ENCODE measurements at places on chromosomes 13 and 19. TPM values are rescaled to one million over a fixed set of nuclear protein-coding genes. Genes with fewer than 3 reads are reported as not detected.

The TSSK6 gene
- 5.8 TPM for total RNA-seq

The TUBB4A gene
- total RNA-seq: not detected

The ZNF547 gene
- total RNA-seq: 4.6 TPM

The SPRY2 gene
- total RNA-seq: 13.0 TPM

The ZNF773 gene
- 39.8 TPM for total RNA-seq

GRCh38 chr13:19940106-19940505, 18.4 kb upstream of the ZMYM2 start:
- no peak for DNase-seq

The SIGLEC14 gene
- total RNA-seq: not detected

- DNase-seq: peak; percentile 12
Measured at GRCh38 chr13:40813667-40814454, 24.4 kb downstream of the SLC25A15 start.

DNA sequence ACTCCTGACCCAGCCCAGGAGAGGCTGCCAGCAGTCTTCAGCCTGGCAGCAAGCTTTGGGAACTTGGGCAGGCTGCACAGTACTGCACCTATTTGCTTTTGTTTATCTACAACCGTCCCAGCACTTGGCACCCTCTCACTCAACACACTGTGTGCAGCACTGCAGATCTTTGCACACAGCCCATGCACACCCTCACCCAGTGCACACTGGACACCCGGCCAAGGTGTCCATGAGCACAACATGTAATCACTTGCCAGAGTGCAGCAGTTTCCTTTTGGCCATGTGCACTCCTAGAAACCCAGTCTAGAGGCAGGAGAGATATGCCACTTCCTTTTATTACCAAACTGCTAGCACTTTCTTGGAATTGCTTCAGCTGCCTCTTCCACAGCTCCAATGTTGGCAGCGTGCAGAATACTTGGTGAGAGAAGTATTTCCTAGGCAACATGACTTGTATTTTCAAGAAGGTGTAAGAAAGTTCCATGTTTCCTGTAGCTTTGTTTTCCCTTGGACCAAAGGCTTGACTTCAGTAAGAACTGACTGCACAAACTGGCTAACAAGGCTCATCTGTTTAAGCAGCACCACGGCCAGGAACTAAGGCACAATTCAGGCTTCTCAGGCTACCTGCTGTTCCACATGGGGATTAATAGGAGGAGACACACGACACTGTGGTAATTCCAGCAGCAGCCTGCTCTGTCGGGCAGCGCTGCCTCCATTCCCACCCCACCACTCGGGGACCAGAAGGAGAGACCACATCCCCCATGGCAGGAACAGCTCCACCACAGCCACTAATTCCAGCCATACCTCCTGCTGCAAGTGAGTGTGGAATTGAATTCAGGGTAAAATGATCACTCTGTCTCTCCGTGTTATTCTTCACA, 15.3 kb downstream of the ATP7B start:
- DNase-seq: peak; percentile 35

GRCh38 chr13:49584771-49585182, 581 bp downstream of the RCBTB1 start:
- no peak for DNase-seq

- DNase-seq: no peak
Measured at GRCh38 chr19:45202637-45203036, 24.1 kb downstream of the BLOC1S3 start.

DNA sequence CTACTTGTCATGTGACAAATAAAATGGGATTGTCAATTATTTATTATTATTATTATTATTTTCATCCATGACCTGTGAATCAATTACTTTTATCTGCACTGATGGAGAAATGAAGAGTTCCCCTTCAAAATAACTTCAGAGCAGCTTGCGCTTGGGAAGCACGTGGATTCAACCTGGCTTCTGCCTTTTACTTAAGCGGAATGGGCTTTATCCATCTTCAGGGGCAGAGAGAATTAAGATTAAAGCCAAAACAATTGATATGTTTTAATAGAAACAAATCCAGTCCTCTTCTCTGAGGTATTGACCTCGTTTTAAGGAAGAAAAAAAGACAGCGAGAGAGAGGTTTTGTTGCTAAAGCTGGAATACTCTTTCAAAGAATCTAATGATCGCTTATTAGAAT, 876 bp downstream of the SACS start:
- peak; percentile 18 for DNase-seq

- DNase-seq: no peak
Measured at GRCh38 chr13:42533336-42533591, 40.7 kb upstream of the TNFSF11 start.

- DNase-seq: no peak
Measured at GRCh38 chr19:39303373-39304184, 7.4 kb downstream of the IFNL1 start.

The CDC34 gene
- total RNA-seq: 65.0 TPM

DNA sequence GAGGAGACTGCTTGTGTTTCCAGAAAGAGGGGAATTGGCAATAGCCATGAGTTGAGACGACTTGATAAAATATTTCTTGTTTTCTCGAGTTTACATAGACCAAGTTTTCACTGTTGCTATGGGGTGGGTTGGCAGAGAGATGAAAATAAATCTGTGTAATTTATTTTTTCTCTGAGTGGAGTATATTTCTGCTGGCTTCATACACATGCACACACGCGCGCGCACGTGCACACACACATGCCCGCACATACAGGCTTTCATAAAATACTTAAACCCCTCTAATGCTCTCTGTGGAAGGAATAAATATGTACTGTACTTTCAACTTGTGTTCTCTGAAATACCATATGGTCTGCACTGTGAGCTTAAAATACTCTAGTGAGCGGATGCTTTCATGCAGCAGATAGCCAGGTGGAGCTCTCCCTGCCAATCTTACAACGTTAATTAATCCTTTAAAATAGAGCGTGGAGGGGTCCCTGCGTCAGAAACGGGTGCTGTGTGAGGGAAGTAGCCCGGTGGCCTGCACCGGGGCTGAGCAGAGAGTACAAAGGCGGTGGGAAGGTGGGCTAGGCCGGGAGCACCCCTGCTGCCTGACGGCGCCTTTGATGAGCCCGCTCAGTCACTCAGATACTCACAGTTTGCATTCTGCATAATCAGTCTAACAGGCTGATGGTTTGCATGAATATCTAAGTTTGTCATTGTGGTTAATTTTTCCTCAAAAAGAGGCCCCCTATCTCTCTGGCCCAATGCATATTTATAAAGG, 44.1 kb downstream of the CCNE1 start:
- DNase-seq: no peak

The IFNL1 gene
- not detected for total RNA-seq

All from fibroblast of lung (primary cell).